ENCODE measurements at places on chromosomes 1 and 21. TPM values are rescaled to one million over a fixed set of nuclear protein-coding genes. Genes with fewer than 3 reads are reported as not detected.
A peak's percentile ranks its signal among the peaks of the same experiment; 100 is the strongest.

DNA sequence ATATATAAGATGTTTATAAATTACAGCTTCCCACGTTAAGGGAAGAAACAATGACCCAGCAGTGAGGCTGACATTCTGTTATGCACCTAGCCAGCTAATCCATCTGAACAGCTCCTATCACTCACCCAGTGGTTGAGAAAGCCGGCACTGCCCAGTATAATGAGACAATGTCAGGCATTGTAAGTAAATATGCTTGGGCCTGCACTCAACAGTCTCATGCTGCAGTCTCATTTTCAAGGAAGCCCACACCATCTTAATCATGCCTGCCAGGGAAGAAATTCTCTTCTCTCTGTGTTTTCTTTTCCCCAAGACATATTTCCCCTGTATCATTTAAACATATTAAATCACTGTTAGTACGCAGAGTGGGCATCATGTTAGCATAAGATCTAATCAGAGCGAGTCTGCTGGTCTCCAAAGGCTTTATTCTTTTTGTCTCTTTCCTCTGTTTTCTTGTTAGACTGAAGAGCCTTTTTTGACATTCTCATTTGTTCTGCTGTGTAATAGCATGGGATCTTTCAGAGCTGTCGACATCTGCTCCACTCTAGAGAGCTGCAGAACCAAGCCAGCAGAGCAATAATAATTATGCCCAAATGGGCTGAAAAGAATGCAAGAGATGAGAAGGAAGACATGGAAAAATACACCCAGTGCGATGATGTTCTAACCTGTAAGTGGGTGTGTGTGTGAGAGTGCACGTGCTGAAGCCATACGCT, 67.6 kb upstream of the SLC22A15 start:
- DNase-seq = no peak

GRCh38 chr1:181485287-181486097, 2.2 kb downstream of the CACNA1E start:
- no peak for DNase-seq

DNA sequence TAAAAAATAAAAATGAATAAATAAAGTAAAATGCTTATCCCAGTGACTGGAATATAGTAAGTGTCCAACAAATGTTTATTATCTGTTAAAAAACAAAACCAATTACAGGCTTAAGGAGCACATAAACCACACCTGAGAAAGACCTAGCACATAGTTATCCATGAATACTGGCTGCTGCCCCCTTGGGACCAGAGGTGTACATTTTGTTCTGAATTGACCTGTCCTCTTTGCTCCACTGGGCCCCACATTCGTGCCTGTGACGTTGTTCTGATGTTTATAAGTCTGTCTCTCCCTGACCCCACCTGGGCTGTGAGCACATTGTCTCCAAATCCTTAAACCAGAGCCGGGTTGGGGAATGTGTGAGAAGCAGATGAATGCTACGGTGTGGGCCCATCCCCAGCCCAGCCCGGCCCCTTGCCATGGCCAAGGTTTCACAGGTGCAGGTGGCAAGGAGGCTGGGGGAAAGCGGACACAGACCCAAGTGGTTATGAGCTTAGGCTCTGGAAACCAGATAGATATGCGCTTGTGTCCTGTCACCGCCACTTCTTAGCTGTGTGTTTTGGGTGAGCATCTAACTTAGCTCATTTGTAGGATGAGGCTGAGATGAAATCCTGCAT, 29.1 kb downstream of the OPRD1 start:
- DNase-seq = no peak

DNA sequence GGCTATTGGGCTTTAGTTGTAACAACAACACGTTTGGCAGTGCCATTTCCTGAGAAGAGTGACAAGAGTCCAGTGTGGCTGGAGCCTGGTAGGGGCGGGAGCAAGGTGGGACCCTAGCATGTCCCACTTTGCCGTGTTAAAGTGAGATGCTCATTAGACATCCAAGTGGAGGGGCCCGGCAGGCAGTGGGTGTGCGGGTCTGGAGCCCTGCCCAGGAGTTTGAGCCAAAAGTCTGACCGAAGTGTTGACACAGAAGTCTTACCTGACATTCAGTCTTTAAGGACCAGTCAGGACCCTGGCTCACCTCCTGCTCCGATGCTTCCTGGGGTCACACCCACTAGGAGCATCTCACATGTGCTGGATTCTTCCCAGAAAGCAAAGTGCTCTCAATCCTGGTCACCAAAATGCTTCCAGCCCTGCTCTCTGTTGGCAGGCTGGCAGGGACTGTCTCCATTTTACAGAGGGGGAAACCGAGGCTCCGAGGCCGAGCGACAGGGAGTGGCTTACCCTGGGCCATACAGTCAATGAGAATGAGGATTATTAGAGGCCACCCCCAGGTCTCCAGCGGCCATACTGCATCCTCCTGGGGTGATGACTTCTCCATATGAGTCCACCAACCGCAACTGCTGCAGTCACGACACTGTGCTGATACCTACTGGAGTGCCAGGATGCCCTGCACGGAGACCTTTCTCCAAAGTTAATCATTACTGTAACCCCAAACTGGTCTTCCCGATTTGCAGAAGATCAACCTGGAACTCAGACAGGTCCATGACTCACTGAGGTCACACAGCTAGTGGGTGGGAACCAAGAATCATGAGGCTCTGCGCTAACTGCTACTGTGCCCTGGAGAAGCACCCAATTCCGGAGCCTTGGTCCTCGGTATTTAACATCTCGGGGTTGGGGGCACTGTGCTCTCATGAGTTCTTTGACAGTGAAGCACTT, 112.7 kb downstream of the PRDM2 start:
- peak; percentile 25 for DNase-seq

DNA sequence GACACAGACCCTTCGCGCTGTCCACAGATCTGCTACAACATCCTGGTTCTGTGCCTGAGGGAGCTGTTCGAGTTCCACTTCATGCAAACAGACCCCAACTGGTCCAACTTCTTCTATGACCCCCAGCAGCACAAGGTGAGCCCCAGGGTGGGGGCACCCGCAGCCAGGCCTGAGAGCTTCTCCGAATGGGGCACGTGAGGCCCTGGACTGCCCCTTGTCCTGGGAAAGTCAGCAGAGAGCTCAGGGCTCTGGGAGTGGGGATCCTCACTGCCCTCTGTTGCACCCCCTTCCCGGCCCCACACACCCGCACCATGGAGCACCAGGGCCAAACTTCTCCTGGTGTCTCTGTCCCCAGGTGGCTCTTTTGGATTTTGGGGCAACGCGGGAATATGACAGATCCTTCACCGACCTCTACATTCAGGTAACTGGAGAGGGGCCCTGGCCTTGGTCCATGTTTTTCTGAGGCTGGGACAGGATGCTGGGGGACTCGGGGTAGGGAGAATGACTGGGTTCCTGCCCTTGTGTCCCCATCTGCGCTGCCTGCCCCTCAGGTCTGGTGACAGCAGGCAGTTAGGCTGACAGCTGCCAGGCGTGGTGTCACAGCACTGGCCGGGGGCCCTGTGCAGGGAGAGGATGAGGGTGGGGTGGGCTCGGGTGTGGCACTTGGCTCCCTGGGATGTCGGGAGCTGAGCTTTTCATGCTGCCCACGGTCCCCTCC, 44.6 kb downstream of the COQ8A start:
- peak; percentile 72 for DNase-seq

Gene AMY1C
- total RNA-seq = not detected

DNA sequence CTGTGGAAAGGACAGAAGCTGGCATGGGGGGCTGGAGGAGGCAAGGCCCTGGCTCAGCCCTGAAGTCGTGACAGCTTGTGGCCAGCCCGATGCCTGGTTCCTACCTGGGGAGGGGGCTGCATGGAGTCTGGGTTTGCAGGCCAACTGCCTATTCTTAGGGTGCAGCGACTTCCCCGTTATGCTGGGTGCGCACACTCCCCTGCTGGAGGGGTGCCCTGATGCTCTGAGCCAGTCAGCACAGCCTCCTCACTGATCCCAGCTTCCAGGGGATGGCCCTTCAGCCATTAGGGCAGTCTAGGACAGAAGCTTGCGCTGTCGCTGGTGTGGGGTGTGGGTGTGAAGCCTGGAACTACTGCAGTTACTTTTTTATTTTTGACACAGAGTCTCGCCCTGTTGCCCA, 30.0 kb upstream of the SLC19A1 start:
- no peak for DNase-seq

DNA sequence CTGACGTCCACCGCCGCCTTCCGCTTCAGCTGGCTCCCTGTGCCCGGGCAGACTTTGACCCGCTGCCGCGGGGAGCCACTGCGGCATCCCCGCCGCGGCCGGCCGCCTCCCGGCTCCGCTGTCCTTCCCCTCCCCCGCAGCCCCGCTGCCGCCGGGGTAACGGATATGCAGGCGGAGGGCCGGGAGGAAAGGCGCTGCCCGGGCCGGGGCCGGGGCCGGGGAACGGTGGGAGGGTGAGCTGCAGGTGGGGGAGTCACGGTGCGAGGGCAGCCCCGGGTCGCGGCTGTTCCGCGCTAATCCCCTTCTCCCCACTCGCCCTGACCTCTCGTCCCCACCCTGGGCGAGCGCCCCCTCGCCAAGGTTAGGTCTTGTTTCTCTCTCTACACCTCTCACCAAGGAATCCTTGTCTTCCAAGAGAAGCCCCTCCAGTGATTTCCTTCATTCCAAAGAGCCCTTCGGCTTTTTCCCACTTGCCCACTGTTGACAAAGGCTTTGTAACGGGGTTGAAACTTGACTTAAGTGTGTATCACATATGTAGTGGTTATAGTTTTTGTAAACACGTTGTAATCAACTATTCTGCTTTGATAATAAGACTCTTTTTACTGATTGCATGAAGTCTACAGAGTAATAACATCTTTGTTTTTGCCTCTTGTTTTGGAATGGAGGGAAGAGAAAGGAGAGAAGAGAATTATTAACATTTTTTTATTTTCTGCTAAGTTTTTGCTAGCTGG, 669 bp downstream of the XPR1 start:
- no peak for DNase-seq

Gene SELE
- 1.1 TPM for total RNA-seq

Gene BSDC1
- 42.5 TPM for total RNA-seq

DNA sequence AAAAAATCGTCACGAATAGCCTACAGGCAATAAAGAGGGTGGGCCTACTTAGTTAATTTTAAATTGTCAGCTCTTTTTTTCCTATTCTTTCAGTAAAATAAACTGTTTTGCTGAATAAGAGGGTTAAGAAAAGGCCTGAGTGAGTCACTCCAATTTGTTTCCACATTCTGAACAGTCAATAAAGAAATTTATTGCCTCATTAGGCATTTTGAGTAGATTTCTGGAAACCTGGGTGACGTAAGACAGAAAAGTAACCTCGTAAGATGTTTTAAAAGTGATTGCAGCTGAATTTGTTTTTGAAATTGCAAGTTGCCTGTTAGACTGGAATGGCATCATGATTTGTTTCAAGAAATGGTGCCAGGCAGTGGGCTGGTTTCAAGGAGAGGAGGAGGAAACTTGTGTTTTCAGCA, 439.3 kb downstream of the USP25 start:
- no peak for DNase-seq

- DNase-seq = no peak
Measured at GRCh38 chr1:50109647-50110075, 941 bp downstream of the ELAVL4 start.

DNA sequence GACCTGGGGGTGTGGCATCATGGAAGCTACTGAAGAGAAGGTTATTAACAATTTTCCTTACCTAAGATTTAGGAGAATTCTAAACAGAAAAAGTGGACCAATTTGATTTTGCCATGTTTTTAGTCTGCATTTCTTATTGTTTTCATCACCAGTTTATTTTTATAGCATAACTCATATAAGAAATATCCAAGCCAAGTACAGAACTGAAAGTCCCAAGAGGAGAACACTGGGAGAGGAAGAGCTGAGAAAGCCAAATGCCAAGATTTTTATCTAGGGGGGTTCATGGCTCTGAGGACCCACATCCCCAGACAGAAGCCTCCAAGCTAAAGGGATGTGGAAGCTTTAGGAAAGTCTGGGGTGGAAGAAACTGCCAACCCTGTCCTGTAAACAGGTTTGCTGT, 109.4 kb upstream of the DUSP10 start:
- no peak for DNase-seq

DNA sequence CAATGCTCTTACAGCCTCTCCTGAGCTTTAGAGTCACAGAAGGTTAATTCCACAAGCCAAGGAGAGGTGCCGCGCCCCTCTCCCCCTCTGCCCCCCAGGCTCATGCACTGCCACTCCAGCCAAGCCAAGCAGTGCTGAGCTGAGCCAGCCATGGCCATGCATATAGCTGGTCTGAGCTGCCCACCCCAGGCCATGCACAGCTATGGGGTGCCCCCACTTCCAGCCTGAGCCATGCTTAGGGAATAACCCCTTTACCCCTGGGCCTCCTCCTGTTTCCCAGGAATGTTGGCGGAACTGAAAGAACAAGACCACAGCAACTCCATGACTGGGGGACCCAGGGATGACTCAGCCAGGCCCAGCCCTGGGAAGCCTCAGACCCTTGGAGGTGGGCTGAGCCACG, 34.0 kb upstream of the MAGOH start:
- DNase-seq = peak; percentile 50

Gene VSIG8
- total RNA-seq = 0.19 TPM

- no peak for DNase-seq
Measured at GRCh38 chr1:203593723-203594122, 32.9 kb upstream of the ATP2B4 start.

Gene IL24
- not detected for total RNA-seq

Gene ADCY10
- total RNA-seq = 0.38 TPM

Gene CAPN9
- total RNA-seq = not detected

GRCh38 chr1:19918057-19918456, 5.4 kb downstream of the PLA2G2E start:
- peak; percentile 93 for DNase-seq

Gene TAL1
- 8.7 TPM for total RNA-seq

GRCh38 chr1:181107711-181108110, 19.2 kb downstream of the IER5 start:
- DNase-seq = no peak

GRCh38 chr1:38222891-38223290, 176.3 kb upstream of the POU3F1 start:
- DNase-seq = no peak

Gene SYPL2
- total RNA-seq = 9.0 TPM

DNA sequence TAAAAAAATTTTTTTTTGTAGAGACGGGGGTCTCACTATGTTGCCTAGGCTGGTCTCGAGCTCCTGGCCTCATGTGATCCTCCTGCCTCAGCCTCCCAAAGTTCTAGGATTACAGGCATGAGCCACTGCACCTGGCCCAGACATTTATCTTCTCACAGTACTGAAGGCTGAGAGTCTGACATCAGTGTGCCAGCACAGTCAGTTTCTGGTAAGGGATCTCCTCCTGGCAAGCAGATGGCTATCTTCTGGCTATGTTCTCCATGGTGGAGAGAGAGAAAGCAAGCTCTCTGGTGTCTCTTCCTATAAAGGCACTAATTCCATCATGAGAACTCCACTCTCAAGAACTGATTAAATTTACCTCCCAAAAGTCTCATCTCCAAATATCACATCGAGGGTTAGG, 57.8 kb upstream of the C1orf185 start:
- no peak for DNase-seq

DNA sequence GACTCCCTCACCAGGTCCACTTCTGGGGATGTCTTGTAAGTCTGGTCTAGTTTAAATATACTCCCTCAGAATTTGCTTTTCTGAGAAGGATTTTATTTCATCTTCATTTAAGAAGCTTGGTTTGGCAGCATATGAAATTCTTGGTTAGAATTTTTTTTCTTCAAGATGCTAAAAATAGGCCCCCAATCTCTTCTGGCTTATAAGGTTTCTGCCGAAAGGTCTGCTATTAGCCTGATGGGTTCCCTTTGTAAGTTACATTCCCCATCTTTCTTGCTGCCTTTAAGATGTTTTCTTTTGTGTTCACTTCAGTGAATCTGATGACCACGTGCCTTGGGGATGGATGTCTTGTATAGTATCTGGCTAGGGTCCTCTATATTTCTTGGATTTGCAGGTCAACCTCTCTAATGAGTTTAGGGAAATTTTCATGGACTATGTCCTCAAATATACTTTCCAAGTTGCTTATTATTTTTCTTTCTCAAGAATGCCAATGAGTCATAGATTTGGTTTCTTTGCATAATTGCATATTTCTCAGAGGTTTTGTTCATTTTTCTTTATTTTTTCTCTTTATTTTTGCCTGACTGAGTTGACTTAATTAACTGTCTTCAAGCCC, 19.4 kb downstream of the TCP10L start:
- DNase-seq = no peak
